Stimulated activated CD4-positive, alpha-beta T cell treated with anti-CD3 and anti-CD28 coated beads, Interleukin-15, amount 100 ng/mL, for 48 hours (primary cell): ENCODE measurements at places on chromosomes 5 and 9.

- no peak for DNase-seq
Observed at GRCh38 chr5:179314606-179315355, 30.5 kb downstream of the ADAMTS2 start.

GRCh38 chr5:36253575-36253974 is 11.8 kb upstream of the NADK2 start:
- DNase-seq: no peak

GRCh38 chr5:83156001-83156400 is 78.7 kb downstream of the XRCC4 start:
- DNase-seq: no peak

- DNase-seq: no peak
Observed at GRCh38 chr5:89844548-89844947, 565.0 kb downstream of the CETN3 start.

DNA sequence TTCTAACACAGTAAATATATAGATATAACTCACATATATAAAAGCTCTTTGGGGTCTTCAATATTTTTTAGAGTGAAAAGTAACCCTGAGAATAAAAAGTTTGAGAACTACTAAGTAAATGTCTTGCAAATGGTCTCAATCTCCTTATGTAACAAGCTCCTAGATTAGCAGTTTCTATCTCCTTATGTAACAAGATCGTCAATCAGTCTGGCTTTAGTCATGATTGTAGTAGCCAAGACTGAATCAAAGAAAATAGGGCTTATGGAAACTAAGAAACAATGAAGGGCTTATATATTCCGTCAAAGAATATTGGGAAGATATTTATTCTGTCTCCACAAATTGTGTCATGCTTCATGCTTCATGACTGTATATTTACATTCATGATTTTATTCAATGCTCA is 22.4 kb upstream of the FREM1 start:
- no peak for DNase-seq
